ENCODE measurements at places on chromosomes 6 and 20.

DNA sequence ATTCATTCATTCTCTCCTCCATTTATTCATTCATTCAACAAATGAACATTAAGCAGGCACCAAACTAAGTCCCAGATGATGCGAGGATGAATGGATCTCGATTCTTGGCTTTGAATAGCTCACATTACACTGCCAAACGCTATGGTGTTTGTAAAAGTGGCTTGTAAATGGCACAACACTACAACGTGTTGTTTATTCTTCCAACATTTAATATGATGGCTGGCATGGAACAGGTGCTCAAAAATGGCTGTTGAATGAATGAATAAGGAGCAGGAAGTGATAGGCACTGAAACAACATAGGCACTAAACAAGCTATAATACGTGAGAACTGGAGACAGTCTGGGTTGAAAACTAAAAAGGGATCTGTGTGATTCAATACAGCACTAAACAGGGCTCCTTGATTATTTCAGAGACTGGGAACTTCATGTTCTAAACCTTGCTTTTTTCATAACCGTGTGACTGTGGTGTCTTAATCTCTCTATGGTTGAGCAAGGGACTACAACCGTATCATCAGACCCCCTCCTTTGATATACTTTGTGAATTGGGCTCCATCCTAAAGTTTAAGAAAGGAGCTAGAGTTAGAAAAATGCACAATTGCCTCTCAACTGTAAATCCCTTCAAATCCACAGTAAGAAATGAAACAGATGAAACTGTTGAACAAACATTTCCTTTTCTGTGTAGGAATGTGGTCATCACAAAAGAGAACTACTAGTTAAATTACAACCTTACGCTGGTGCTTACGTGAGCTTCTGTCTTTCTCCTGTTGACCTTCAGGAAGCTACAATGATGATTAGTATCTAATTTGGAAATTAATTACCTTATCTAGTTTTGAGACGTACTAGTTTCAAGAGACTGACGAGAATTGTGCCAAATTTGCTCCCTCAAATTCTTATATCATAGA is 16.9 kb upstream of the SLC16A10 start:
- DNase-seq = no peak

DNA sequence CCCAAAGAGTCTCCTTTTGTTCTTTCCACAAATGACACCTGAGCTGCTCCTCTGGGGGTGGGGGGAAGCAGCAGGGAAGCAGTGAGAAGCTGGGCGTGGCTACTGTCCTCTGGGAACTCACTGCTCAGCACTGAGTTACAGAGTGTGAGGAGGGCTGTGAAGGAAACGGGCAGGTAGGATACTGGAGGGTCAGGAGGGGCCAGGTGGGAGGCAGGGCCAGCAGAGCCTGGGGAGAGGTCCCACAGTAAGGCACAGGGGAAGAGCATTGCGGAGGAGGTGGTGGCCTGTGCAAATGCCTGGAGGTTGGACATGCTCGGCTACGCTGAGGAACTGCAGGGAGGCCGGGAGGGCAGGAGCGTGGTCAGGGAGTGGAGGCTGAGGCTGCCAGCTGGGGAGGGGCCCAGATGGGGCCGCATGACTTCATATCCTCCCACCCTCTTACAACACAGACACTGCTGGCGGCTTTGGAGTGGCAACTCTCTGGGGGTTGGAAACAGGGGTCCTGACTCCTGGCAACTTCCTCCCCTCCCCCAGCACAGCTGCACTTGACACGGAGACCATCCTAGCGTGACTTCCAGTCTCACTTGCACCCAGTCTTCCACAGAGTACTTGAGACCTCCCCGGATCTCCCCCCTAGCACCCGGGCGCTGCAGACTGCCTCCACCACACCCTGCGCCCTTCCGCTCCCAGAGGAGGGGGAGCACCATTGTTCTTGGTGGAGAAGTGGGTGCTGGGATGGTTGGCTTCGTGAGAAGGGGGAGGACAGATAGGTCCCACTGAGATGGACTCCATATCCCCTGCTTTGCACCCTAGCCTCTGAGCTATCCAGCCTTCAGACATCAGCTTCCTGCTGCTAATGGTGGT is 34.2 kb downstream of the RBM38 start:
- no peak for DNase-seq

DNA sequence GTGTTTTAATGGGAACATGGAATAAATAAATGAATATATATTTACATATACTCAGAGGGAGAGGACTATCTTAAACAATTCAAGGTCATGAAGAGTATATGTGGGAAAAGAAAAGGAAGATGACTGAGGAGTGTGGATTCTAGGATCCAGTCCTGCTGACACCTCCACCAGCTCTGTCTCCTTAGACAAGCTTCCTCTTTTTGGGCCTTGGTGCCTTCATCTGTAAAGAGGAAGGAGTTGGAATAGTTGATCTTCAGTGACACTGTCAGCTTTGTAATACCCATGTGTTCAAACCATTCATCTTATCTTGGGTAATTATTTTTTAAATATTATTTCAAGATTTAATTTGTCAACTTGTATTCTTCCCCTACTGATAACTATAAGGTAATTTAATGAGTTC is 338.0 kb downstream of the ADGRB3 start:
- DNase-seq = no peak

DNA sequence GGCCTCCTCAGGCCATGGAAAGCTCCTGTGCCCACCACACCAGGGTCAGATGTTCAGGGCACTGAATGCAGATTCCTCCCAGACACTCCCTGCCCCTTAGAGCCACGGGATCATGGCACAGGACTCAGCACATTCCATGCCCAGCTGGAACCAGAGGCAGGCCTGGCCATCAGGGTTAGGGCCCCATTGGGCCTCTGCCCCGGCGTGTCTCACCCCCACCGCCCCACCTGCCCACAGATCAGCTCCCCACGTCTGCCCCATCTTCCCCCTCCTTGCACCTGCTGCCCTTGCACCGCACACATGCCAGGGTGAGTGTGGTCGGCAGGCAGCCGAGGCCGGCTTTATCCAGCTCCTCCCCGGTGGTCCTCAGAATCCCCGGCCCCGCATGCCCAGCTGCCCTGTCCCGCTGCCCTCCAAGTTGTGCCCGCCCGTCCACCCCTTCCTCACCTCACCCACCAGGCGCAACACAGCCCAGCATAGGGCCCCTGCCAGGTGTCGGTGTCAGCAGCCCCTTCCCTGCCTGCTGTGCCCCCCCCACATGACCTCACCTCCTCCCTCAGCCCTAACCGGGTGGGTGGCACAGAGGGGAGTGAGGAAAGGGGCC is 2.2 kb upstream of the SRMS start:
- no peak for DNase-seq

DNA sequence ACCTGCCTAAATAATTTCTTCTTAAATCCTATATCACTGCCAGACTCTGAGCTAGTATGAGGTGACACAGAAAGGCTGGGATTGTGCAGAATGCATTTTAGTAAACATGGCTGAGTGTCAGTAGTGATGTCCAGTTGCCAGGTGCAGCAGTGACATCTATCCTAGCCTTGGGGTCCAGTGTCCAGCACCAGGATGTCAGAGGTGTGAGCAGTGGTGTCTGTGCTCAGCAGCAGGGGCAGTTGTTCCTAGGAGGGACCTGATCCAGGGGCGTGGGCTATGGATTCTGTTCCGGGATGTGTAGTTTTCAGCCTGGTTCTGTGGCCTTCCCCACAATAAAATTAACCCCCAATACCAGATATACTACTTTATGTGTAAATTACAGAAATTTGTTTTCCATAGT is 6.0 kb downstream of the HLA-C start:
- no peak for DNase-seq

GRCh38 chr6:101083533-101084175 is 202.5 kb upstream of the ASCC3 start:
- no peak for DNase-seq

DNA sequence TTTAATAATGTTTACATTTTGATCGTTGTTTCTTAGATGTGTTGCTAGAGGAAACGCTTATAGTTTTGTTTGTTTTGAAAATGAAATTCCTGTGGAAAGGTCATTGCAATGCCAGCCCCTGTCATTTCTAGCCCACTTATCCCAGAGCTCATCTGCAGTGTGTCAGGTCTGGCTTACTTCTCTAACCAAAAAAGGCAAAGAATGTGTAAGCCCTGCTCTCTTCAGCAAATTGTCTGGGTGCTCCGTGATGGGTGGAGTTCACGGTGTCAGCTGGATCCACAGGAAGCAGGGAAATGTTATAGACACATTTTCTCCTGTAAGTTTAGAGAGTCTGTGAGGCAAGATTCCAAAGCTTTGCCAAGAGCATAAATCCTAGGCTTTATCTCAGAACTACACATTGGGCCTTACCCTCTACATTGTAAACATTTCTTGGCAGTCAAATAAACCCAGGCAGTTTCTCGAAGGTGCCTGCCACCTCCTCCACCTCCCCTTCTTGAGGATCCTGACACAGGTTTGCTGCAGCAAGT is 50.9 kb downstream of the RPRD1B start:
- no peak for DNase-seq

DNA sequence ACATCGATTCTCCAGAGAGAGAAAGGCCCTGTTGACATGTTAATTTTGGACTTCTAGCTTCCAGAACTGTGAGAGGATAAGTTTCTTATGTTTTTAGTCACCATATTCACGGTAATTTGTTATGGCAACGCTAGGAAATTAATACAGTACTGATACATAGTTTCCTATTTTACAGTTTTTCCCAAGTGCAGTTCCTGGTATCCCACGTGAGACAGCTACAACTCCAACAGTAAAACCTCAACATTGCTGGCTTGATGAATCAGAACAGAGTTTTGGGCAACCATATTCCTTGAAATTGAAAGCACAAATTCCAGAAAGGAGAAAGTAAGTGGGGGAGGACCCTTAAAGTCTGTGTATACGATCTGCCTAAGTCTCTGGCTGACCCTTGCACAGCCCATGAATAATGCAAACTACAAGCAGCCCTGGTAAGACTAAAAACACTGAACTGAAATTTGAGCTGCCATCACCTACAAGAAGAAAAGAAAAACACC is 505.1 kb upstream of the NRSN1 start:
- no peak for DNase-seq

- DNase-seq = no peak
These were observed 877.5 kb downstream of the TFAP2A start for GRCh38 chr6:9537381-9537780.

- DNase-seq = no peak
These were observed 140.8 kb downstream of the CDC5L start for GRCh38 chr6:44528370-44528644.

- peak; percentile 54 for DNase-seq
These were observed 22.7 kb upstream of the TMEM181 start for GRCh38 chr6:158536891-158537798.

- DNase-seq = no peak
These were observed 621 bp downstream of the GPR63 start for GRCh38 chr6:96836631-96837080.

GRCh38 chr6:149149653-149150052 is 167.9 kb upstream of the TAB2 start:
- no peak for DNase-seq

DNA sequence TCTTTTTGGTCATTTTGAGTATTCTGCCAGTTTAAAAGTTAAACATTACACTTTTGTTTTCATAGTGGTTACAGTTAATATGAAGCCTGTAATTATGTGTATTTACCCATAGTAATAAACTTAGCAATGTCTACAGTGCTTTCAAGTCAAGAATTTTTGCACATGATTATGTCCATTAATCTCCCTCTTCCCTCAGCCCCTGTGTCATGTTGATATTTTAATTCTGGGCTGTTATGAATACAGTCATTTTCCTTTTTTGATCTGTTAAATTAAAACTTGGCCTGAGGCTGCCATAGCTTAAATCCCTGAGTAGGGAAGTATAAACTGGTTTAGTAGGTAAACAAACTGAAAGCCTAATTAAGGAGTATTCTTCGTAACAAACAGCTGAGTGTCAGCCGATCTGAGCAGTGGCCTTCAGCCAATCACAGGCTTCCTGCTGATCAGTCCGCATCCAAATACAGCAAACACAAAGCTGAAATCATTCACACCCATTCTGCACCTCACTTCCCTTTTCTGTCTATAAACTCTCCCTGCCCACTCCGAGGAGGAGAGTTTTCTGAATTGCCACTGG is 9.5 kb upstream of the SFT2D1 start:
- DNase-seq = no peak

DNA sequence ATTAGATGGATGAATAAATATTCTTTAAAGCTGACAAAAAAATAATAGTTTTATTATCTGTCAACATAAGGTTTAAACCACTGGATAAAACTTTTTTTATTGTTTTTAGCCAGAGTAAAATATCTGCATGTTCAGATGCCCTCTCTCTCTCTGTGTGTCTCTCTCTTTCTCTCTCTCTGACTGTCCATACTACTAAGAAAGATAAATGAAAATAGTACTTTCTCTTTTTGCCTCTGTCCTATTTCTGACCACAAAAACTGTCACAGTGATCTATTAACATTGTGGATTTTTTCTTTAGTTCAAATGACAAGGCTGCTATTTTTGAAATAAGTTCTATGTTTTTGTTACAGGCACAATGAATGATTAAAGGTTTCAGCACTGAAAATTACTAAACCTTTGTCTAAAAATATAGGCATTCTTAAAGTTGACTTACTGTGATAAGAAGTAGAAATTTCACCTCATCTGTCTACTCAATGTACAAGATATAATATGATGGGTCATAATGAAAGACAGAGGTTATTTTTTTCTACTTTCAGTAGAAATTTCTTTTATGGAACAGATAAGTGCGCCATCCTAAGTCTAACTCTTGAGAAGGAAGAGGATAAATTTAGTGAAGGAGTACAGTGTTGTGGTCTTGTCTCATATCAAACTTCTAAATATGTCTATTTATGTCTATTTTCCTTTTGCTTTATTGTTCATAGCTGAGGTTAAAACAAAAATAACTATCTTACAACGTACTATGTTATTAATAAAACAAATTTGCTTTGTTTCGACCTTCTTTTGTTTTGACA is 341.9 kb upstream of the EYS start:
- DNase-seq = no peak

GRCh38 chr20:43068482-43068881 is 121.2 kb downstream of the PTPRT start:
- DNase-seq = no peak

DNA sequence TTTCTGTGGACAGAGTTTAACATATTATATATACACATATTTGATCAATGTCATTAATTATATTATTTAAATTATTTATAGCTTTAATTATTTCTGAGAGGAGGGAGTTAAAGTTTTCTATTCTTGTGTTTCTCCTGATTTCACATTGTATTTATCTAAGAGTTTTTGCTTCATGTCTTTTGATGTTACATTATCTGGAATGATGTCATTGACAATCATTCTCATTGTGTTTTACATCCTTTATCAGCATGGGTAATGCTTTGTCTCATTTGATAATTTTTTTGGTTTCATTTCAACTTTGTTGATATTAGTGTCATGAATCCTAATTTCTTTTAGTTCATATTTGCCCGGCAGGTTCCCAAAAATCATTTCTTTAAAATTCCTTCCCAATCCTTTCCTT is 56.7 kb upstream of the TOX2 start:
- no peak for DNase-seq

- DNase-seq = no peak
These were observed 93.7 kb downstream of the SSR1 start for GRCh38 chr6:7219310-7219709.

- DNase-seq = no peak
These were observed 9.1 kb upstream of the SLC22A16 start for GRCh38 chr6:110485491-110485890.
